CD4-positive, alpha-beta T cell treated with Interleukin-17A for 4 hours (primary cell): ENCODE measurements at places on chromosomes 4 and X.

- DNase-seq, result no peak
Measured at GRCh38 chrX:2652106-2652505, 39.0 kb upstream of the CD99 start.

- no peak for DNase-seq
Measured at GRCh38 chrX:70013466-70014381, 36.0 kb downstream of the AWAT2 start.

- no peak for DNase-seq
Measured at GRCh38 chr4:126779001-126779400, 853.8 kb upstream of the INTU start.

DNA sequence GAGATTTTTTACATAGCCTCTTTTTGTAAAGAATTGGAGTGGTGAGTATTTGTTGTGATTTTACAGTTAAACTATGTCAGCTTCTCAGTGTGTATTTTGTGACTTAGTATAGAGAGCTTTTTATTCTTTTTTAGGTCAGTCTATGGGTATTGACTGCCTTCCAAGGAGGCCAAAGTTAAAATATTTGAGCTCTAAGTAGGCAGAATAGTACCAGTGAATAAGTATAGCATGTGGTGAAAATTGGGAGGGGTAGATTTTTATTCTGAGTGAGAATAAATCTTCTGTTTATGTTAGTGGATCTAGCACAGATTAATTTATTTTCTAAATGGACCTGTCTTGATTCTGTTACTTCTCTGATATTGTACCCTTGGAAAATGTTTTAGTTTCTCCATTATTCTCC, 37.5 kb downstream of the HERC3 start:
- DNase-seq, result no peak

DNA sequence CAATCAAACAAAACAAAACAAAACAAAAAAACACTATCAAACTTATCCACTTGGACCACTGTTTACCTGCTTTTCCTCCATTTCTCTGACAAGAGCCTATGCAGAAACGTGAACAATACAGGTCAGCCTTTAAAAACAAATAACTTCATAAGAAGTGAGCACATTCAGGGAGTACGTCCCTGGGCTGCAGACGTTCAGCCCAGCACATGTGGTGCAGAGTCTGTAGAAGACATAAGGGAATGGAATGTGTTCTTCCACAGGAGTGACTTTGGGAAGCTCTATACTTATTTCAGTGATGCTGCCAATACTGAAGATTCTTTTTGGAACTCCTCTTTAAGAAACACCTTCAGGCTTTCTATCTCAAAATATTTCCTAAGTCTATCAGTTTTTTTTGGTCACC, 120.6 kb downstream of the SPRY1 start:
- no peak for DNase-seq

- DNase-seq, result no peak
Measured at GRCh38 chr4:87717276-87718031, 67.4 kb downstream of the DMP1 start.

- no peak for DNase-seq
Measured at GRCh38 chrX:112457788-112458187, 221.9 kb downstream of the LHFPL1 start.

- DNase-seq, result no peak
Measured at GRCh38 chrX:29935455-29935854, 279.9 kb upstream of the MAGEB2 start.

DNA sequence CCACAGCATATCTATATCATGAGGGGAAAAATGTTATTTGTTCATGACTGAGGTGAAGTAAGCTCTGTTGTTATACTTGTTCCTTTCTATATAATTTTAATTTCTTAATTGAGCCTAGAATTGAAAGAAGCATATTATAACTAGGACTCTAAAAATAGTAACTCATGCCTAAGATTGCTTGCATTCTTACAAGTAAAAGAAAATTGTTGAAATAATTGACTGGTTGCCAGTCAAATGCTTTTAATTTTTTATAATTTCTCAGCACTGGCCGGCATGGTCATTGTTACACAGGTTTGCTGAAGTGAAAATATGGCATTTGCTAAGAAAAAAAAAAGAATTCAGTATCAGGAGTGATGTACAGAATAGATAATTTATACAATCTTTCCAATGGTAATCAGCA, 104.8 kb downstream of the GASK1B start:
- no peak for DNase-seq

DNA sequence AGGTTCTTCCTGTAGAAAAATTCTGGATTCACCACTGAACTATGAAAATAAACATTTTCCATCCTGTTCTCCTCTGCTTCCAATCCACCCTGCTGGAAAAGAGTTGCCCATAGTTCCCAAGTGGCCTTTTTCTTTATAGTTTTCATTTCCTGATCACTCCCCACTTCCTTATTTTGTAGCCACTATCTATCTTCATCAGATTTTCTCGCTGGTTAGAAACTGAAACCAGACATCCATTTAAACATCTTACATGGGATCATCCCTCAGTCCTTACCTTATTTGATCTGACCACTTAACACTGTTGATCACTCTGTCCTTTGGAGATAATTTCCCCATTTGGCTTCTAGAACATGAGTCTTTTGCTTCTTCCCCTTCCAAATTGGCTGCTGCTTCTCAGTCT, 42.2 kb upstream of the SCOC start:
- DNase-seq, result no peak

DNA sequence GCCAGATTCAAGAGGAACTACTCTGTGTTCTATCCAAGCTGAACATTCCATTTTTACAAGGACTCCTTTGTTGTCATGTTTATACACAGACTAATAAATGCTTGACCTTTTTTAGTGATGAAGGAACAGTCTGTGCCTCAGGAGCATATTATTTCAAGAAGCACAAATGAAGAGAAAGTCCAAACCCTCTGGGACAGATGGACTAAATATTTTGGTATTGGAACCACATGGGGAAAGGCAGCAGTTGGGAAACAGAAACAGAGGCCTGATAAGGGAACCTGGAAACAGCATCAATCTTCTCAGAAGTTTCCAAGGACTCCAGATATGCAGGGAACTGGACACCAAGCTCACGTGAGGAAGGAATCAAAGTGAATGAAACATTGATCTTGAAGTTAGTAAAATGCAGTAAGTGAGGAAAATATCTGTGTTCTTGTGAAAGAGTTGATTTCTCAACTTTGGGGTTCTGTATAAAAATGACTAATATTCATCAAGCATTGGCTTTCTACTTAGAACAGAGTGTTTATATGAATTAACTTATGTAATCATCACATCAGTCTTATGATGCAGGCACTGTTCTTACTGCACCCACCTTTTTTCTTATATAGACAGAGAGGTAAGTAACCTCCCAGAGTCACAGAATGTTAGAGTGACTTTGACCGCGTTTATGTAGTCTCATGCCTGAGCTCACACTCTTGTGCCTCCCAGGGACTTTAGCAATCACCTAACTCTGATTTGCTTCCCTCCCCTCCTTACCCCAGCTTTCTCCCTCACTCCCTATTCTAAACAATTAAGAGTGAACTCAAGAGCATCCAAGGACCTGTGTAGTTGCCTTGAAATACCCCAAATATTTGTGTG, 148.9 kb upstream of the JADE1 start:
- no peak for DNase-seq

DNA sequence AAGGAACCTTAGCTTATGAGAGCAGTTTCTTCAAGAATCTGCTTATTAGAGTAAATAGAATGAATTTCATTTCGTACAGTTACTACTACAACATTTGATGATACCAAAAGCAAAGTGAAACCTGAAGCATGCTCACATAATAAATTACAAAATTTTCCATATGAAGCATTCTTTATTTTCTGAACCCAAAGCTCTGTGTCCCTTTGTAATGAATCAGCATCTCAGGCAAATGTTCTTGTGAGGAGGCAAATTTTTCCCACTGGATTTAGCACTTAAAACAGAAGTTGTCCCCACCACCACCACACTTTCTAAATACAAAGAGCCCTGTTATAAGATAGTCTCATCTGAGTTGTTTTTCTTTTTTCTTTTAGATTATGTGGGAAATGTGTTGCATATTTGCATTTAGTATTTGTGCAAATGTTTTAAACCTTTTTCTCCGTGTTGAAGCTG, 70.7 kb upstream of the NFKB1 start:
- DNase-seq, result no peak

- no peak for DNase-seq
Measured at GRCh38 chrX:139008185-139008584, 296.7 kb upstream of the FGF13 start.

- no peak for DNase-seq
Measured at GRCh38 chrX:72041176-72041575, 90.5 kb downstream of the RTL5 start.

- no peak for DNase-seq
Measured at GRCh38 chr4:8613421-8614364, 21.1 kb downstream of the CPZ start.

- no peak for DNase-seq
Measured at GRCh38 chr4:81828991-81829390, 357.3 kb upstream of the RASGEF1B start.

GRCh38 chrX:31808357-31808756, 736.5 kb upstream of the FTHL17 start:
- DNase-seq, result no peak

DNA sequence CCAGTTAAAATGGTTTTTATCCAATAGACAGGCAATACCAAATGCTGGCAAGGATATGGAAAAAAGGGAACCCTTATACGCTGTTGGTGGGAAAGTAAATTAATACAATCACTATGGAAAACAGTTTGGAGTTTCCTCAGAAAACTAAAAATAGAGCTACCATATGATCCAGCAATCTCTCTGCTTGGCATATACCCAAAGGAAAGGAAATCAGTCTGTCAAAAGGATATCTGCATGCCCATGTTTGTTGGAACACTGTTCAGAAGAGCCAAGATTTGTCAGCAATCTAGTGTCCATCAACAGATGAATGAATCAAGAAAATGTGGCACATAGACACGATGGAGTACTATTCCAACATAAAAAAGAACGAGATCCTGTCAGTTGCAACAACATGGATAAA, 91.0 kb upstream of the SH3RF1 start:
- DNase-seq, result no peak

GRCh38 chrX:30577362-30577991, at the start of gene TASL:
Gene TASL (minus strand): TSS chrX:30577766. CDS start chrX:30560355, 17,411 bp downstream.
- DNase-seq, result peak; percentile 28

- DNase-seq, result no peak
Measured at GRCh38 chr4:77454858-77455257, 150.8 kb upstream of the CXCL13 start.

- no peak for DNase-seq
Measured at GRCh38 chr4:101292901-101293300, 54.4 kb downstream of the PPP3CA start.

- DNase-seq, result no peak
Measured at GRCh38 chrX:116272861-116273260, 102.3 kb downstream of the AGTR2 start.

DNA sequence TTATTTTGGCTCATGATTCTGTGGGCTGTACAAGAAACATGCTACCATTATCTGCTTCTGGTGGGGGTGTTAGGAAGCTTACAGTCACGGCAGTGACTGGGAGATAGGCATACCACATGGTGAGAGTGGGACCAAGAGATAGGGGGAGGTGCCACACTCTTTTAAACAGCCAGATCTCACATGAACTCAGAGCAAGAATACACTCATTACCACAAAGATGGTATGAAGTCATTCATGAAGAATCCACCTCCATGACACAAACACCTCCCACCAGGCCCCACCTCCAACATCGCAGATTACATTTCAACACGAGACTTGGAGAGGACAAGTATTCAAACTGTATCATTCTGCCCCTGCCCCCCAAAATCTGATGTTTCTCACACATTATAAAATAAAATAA, 2396.7 kb downstream of the PCDH7 start:
- no peak for DNase-seq

GRCh38 chr4:39233783-39234182, 51.5 kb downstream of the WDR19 start:
- DNase-seq, result no peak

DNA sequence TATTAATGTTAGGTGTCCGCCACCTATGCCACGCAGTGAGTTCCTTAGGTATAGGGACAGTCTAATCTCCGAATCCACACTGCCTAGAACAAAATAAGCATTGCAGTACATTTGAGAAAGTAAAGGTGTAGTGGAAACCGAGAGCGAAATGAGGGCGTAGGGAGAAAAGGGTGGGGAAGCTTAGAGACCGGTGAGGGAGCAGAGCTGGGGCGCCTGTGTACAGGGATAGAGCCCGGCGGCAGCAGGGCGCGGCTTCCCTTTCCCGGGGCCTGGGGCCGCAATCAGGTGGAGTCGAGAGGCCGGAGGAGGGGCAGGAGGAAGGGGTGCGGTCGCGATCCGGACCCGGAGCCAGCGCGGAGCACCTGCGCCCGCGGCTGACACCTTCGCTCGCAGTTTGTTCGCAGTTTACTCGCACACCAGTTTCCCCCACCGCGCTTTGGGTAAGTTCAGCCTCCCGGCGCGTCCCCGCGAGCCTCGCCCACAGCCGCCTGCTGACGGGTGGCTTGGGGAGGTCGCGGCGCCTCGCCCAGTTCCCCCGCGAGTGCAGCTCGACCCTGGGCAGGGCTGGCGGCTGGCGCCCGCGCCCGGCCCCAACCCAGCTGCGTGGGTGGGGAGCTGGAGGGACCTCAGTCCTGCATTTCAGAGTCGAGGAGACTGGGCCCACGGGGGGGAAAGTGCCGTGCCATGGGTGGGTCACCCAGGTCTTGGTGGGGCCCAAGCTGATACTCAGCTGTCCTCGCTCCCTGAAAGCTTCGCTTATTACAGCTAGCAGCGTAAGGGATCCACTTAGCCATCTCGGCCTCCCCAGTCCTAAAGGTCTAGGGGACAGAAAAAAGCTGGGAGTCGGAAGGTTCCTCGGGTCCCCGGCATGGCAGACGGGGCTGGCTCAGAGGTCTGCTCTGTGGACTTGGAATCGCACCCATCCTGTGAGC, at the start of gene ANXA3:
ANXA3 (plus strand) TSS at position 351 of the 932 bp plus-strand sequence. CDS start 2,704 bp downstream, outside the sequence.
- no peak for DNase-seq

DNA sequence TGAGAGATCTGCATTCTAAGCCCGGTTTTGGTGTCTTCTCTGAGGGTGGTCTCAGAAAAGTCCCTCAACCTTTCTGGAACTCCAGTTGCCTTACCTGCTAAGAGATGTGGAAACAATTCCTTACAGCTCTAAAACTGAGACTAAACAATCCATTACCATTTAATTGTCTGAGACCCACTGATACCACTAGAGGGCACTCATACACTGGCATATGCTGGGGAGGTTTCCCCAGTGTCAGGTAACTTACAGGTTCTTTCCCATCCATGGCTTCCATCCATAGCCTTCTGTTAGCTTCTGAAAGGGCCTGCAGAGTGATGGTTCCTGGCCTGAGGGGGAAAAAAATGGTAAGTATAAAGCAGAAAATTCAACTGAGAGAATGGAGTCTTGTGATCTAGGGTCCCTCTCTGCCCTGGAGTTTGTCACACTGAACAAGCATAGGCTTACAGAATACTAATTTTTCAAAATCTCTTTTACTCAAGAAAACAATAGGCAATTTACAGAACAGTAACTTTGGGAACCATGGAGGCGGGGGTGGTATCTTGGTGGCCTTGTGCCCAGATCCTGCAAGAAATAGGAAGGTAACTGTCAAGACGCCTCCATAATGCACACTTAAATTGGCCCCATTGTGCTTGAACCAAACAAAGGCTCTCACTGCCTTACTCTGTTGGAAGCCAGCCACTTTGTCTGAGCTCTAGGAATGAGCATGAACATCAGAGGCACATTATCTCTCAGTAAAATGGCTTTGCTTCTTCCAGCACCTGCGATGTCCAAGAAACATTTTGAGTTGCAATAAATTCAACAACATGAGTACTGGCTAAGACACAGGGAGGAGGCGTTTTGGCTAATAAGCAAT, 236.1 kb downstream of the OPHN1 start:
- DNase-seq, result peak; percentile 27
